ENCODE measurements at places on chromosomes 3 and 15.

- DNase-seq: no peak
Measured at GRCh38 chr3:184037816-184038215, 6.3 kb downstream of the HTR3D start.

- DNase-seq: no peak
Measured at GRCh38 chr3:136842294-136842693, 19.7 kb upstream of the NCK1 start.

DNA sequence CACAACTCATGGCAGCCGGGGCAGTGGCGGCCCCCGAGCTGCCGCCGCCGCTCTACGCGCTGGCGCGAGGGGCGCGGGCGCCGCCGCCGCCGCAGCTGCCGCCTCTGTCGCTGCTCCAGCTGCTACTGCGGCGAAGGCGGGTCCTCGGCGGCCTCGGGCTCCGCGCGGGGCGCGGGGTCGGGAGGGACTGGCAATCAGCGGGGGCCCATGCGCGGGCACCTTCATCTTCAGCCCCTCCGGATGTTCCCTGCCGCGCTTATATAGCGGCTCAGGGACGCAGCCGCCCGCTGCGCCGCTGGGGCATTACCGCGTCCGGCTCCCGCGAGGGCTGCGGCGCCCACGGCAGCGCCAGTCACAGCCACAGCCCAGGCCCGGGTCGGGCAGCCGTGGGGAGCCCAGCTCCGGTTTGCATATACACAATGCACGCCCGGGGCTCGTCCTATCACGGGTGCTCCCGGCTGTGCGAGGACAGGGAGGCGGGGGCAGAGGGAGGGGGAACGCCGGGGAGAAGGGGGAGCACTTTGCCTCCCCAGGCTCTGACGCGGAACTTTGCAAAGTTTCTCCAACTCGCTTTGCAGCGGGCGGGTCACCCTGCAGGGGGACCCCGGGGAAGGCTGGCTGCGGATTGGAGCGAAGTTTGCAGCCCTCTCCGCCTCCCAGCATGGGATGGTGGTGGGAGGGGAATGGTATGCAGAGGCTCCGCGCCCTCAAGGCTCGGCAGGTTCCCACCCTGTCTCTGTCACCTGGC is at the start of gene VGLL3:
VGLL3 (minus strand) TSS at position 416 of the 748 bp plus-strand sequence; CDS start at position 10, 406 bp downstream.
- no peak for DNase-seq

GRCh38 chr15:66757521-66757920 is 55.5 kb downstream of the SMAD6 start:
- DNase-seq: no peak

DNA sequence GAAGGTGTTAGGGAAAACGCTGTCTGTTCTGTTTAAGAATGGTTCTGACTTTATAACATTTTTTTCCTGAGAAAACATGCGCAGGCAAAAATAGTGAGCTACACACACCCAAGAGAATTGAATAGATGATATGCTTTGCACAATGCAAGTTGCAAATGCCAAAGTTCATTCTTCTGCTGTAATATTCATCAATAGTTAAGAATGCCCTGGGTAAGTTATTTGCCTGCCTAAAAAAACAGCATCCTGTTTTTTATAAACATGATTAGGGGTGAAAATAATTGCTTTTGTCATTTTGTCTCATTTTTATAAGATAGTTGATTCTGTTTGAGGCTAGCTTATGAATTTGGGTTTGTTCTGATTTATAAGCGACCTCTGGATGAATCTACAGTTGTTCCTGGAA is 99.4 kb downstream of the DTWD1 start:
- no peak for DNase-seq

- DNase-seq: no peak
Measured at GRCh38 chr3:134638385-134639030, 12.3 kb downstream of the KY start.

DNA sequence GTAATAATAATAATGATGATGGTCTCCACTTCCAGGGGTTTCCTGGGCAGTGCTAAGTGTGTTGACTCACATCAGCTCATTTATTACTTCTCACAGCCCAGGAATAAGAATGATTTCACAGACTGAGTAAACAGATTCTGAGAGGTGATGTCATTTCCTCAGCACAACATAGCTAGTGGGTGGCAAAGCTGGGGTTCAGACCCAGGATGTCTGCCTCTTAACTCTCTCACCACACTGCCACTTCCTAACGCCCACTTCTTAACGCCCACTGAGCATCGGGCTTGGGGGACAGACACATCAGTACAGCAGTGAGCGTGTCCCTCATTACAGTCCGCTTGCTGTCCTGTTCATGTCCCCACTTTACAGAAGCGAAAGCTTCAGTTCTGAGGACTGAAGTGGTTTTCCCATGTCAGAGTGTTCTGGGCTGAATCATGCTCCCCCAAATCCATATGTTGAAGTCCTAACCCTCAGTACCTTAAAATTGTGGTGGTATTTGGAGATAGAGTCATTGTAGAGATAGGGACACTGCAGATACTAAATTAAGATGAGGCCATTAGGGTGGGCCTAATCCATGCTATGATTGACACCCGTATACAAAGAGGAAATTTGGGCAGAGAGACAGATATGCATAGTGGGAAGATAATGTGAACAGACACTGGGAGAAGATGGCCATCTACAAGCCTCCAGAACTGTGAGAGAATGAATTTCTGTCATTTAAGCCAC is 68.0 kb downstream of the ATP2B2 start:
- no peak for DNase-seq

- no peak for DNase-seq
Measured at GRCh38 chr15:77650265-77650664, 17.6 kb upstream of the LINGO1 start.

- DNase-seq: no peak
Measured at GRCh38 chr3:18679238-18679637, 254.1 kb upstream of the SATB1 start.

DNA sequence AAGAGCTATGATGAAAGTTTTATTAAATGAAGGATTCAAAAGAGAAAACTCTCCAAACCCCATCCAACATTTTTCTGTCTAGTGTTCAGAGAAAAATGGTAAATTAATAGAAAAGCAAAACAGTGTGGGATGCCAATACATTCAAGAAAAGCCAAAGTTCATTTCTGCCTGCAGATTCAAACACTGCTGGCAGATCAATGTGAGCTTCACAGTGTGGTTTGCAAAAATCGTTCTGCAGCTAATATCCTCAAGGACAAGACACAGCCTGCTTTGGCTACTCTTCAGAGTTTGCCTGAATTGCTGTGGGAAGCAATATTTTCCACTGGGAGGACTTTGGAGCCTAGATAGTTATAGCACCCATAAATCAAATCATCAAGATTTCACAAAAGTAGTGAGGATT is 619.9 kb upstream of the SUCLG2 start:
- no peak for DNase-seq

GRCh38 chr15:38672273-38672672 is 107.7 kb upstream of the RASGRP1 start:
- DNase-seq: no peak
